Retinal pigment epithelial cell (primary cell): ENCODE measurements at places on chromosomes 1 and 21.

DNA sequence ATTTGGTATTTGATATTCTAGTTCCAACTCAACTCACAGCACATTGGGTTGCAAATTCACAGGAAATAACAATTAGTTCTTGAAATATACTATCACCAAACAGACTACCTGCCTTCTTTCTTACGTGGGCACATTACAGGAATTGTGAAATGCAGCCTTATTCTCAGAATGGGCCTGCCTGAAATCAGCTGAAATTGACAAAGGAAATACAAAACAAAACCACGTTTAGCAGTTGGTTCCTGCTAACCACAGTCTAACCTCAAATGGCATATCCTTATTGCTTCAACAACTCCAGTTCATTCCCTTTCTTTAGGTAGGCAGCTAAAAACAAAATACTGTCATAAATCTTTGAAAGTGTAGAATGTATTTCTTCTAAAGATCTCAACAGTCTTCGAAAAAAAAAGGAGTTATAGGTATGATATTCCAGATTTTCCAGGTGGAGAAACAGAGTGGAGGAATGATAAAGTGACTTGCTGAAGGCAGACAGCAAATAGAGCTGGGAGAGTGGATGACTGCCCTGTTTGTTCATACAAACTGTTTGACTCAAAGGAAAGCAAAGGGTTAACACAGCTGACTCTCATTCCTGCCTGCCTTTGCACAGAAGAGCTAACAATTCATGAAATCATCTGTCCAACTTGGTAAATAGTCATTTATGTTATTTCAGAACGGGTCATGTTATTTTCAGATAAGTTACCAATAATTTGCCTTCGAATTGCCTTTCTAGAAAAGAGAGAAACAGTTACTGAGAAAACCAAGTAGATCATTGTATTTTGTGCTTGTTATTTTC is 1.6 kb upstream of the GREM2 start:
- DNase-seq = no peak

- no peak for DNase-seq
Measured at GRCh38 chr1:178821134-178821866, 49.6 kb downstream of the ANGPTL1 start.

- DNase-seq = no peak
Measured at GRCh38 chr1:39328095-39328494, 123.6 kb downstream of the MACF1 start.

GRCh38 chr21:38470755-38471154 is 27.5 kb downstream of the ERG start:
- no peak for DNase-seq

- no peak for DNase-seq
Measured at GRCh38 chr1:172821609-172822274, 162.8 kb downstream of the FASLG start.

DNA sequence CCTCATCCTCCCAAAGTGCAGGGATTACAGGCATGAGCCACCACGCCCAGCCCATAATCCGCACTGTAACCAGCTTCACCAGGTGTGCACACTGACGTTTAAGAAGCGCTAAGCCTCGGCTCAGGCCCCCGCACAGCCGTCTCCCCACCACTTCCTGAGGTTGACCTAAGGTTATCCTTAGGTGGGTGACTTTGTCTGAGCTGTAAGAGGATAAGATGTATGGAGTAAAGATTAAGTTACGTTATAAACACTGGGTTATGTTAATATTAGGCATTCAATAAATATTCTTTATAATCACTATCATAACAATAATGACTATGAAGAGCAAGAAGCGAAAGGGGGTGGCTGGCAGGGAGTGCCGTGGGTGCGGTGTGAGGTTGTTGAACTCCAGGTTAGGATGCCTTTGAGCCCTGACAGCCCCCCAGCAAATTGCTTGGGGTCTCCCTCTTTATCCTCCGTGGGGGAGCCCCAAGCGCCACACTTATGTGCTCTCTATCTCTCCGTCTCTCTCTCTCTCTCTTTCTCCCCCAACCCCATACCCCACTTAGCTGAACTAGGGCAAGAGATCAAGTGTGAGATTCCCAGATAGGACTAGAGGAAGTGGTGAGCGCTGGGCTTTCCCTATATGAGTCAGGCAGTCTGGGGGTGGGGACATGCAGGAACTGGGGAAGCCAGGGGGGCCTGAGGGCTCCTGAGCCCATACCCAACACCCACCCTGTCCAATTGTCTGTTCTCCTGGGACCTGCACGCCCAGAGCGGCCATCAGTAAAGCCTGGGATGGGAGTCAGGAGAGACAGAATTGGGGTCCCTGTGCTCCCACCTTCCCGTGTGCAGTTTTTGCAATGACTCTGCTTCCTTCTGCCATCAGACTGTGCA is 7.6 kb downstream of the EFHD2 start:
- DNase-seq = peak; percentile 38

DNA sequence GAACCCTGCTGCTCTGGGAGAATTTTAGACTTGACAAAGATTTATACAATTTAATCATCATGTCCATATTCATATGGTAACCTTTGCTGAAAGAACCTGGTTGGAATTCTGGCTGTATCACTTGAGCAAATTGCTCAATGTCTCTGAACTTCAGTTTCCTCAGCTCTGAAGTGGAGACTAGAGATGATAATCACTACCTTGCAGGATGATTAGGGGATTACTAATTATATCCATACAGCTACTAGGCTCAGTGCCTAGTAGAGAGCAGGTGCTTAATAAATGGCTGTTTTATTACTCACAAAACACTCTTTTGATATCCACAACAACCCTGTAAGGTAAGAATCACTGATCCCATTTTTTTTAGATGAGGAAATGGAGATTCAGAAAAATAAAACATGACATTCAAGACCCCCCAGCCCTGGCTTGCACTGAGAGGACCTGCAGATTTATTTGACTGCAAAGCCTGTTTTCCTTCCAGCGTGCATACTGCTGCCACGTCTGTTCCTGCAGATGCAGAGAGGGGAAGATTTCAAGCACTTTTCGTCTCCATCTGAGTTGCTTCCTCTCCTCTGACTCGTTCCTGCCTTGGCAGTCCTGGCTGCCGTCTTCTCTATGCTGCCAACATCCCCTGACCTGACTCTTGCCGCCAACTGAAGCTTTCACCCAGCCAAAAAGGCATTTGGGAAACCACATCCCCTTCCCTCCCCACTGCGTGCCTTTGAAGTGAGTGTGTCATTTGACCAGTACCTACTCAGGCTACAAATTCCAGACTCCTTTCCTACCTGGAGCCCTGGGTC is 203.0 kb downstream of the PLPP3 start:
- DNase-seq = no peak

GRCh38 chr1:28899267-28899666 is 15.1 kb upstream of the EPB41 start:
- no peak for DNase-seq

- no peak for DNase-seq
Measured at GRCh38 chr1:9269078-9269501, 23.6 kb upstream of the SPSB1 start.

DNA sequence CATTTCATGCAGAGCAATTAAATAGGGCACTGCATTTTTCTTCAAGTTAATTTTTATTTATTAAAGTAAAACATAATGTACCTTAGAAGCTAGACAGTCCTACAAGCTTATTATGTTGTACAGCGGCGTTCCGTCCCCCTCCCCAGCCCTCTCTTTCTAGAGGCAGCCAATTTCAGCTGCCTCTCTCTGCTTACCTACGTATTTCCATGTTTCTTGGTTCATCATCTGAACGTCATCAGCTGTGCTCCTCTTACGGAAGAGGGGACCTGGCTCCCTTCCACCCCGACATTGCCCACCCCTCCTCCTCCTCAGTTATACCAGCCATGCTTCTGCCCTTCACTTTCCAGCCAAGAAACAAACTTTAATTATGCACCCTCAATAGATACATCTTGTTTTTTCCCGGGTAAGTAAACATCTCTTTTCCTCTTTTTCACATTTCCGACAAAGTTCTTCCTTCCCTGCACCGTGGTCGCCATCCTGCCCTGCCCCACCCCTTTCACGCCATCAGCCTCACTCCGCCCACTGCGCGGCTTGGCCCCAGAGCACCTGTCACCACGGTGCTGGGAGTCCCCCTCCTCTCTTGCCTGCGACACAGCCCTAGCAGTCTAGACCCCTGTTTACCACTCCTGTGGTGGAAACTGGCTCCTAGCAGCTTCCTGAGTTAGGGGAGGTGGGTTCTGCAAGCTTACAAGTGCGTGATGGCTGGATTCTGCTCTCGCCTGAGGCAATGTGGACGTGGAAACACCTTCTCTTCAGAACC is 57.9 kb downstream of the SLC37A1 start:
- no peak for DNase-seq

DNA sequence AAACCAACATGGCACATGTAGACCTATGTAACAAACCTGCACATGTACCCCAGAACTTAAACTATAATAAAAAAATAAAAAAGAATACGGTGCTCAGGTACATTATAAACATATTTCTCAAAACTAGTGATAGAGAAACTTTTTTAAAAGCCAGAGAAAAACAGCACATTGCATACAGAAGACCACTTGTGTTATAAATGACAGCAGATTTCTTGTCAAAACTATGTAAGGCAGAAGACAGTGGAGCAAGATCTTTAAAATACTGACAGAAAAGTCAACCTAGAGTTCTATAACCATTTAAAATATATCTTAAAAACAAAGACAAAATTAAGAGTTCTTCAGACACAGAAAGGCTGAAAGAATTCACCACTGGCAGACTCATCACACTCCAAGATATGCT is 144.7 kb downstream of the NEGR1 start:
- DNase-seq = no peak

GRCh38 chr1:245698860-245699259 is 544.1 kb downstream of the KIF26B start:
- no peak for DNase-seq

DNA sequence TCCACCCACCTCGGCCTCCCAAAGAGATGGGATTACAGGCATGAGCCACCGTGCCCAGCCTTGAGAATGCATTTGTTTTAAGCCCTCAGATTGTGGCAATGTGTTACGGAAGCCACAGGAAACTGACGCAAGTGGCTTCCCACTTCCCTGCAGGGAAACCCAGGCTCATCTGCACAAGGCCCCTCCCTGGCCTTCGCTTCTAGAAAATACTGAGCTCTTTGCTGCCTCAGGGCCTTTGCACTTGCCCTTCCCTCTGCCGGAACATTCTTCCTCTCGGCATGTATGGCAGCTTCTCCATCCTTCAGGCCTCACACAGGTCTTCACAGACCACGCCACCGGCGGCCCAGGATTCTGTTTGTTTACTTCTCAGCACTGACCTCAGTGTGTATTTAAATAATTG is 137.0 kb upstream of the TMEM51 start:
- DNase-seq = no peak

- no peak for DNase-seq
Measured at GRCh38 chr1:39266269-39266668, 61.8 kb downstream of the MACF1 start.

GRCh38 chr1:162396201-162396906 is 14.8 kb downstream of the C1orf226 start:
- no peak for DNase-seq

GRCh38 chr1:18191481-18192155 is 84.0 kb downstream of the IGSF21 start:
- no peak for DNase-seq

DNA sequence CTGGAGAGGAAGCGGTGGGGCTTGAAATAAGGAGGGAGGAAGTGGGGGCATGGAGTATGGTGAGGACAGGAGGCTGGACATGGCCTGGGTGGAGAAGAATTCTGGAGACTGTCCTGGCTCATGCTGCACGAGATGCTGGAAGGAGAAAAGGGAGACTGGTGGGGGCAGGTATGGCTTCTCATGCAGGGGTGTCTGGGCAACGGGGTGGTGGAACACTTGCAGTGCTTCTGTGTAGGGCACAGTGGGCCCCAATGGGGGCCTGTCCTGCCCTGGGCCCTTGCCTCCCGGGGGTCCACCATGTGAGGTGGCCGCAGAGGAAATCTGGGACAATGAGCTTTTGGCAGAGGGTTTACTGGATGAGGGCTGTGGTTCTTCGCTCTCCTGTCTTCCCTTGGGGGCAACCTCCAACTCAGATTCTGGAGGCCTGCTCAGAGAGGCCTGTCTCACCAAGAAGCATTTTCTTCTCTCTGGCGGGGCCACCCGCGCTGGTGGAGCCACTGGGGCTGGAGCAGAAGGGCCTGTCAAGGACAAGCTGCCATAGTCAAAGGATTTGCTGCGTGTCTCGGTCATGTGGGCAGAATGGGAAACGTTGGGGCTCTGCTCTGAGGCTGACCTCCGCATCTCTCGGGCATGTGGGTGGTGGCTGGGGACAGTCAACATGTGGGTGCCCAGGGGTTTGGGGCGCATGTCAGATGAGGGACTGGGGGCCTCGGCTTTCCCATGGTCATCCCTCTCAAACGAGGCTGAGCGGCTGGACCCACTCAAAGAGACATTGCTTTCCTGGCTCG is 96.9 kb upstream of the EDN2 start:
- no peak for DNase-seq

GRCh38 chr1:228837817-228838716 is 102.8 kb downstream of the RHOU start:
- DNase-seq = peak; percentile 93

DNA sequence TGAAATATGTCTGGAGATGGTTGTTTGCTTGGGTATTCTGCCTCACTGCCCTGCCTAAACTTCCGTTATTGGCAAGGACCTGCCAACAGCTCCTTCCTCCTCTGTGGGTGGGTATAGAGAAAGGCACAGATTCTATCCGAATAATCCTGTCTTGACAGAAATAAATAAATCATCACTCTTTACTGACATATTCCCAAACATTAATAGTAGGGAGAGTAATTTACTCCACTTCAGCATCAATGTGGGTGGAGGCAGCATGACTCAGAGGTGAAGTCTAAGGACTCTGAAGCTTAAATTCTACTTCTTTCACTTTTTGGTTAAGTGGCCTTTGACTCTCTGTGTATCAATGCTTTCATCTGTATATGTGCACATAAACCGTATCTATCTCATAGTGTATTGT is 2.9 kb downstream of the CD84 start:
- no peak for DNase-seq

- DNase-seq = no peak
Measured at GRCh38 chr1:182054698-182055326, 6.7 kb downstream of the ZNF648 start.

GRCh38 chr1:165114022-165114888 is 242.3 kb downstream of the LMX1A start:
- DNase-seq = no peak

DNA sequence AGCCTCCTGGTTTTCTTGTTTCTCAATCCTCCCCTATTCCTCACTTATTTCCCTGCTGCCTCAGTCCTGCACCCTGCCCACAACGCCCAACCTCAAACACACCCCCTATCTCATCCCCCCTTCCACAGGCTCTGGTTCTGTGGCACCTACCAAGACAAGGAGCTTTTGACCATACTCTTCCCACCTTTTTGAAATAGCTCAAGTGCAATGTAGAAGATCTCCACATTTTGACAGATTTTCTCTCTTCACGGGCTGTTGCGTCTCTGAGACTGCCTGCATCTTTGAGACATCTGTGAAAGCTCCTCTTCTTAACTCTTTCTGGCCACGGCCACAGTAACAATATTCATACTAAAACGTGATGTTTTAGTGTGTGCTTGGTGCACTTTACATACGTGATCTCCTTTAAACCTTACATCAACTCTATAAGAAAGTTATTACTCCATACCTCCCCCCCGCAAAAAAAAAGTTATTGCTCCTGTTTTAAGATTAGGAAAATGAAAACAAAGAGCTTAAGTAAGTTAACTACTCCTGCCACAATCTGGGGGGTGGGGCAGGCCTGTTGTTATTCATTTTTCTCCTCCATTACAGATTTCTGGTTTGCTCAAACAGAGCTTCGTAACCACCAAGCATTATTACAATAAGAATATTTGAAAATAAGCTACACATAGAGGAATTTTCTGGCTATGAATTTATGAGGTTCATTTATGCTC is 1.8 kb upstream of the SERBP1 start:
- no peak for DNase-seq

- DNase-seq = no peak
Measured at GRCh38 chr21:41133874-41134522, 34.0 kb upstream of the BACE2 start.
